ENCODE measurements at places on chromosomes 11 and 22.

- no peak for DNase-seq
Measured at GRCh38 chr11:43930868-43931716, 11.3 kb upstream of the C11orf96 start.

DNA sequence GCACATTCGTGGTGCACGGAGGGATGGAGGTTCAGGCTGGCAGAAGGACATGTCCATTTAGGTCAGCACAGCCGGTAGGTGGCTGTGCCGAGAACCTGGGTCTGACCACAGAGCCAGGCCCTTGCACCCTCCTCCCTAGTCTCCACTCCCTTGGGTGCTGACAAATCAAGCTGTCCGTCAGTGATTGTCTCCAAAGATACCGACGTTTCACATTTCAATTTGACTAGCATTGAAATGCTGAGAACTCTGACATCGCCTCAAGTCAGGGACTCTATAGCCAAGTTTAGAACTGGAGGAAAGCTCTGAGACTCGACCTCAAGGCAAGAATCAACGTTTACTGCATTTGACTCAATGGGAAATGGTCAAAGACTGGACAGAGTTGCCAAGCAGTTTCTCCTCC, 1321.1 kb downstream of the TBC1D22A start:
- no peak for DNase-seq

DNA sequence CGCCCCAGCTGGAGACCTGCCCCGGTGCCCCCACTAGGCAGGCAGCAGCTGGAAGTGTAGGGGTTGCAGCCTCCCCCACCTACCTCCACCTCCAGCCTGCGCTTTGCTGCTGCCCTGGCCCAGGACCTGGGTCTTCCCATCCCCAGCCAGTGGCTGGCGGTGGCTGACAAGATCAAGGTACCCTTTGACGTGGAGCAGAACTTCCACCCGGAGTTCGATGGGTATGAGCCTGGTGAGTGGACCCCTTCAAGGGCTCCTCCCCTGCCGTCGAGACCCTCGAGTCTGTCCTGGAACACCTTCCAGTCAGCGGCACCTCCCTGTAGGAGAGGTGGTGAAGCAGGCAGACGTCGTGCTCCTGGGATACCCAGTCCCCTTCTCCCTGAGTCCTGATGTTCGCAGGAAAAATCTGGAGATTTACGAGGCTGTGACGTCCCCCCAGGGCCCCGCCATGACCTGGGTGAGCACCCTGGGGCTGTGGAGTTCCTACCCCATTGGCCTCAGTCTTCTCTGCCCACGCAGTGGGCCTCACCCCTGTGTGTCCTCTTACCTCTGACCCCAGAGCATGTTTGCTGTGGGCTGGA, 4.4 kb downstream of the PGGHG start:
- DNase-seq, result no peak

GRCh38 chr22:33920197-33920540, at the start of gene LARGE1:
LARGE1 (minus strand) TSS chr22:33920476.
- peak; percentile 19 for DNase-seq

- DNase-seq, result peak; percentile 51
Measured at GRCh38 chr11:75996523-75997442, 181.8 kb downstream of the UVRAG start.

DNA sequence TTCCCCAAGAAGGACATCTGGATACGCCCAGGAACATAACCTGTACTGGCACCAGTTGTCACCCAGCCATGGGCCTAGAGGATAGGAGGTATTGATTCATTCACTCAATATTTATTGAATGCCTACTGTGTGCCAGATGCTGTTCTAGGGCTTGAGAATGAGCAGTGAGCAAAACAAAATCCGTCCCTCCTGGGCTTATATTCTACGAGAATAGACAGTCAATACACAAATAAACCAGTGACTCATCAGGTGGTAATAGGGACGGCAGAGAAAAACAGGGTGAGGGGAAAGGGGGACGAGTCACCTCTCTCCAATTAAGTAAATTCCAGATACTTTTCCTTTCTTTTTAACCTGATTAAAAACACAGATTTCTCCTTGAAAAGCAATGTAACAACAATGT, 103.5 kb downstream of the MICAL2 start:
- DNase-seq, result peak; percentile 83

GRCh38 chr11:69604055-69604454, 36.9 kb upstream of the CCND1 start:
- DNase-seq, result peak; percentile 9

- no peak for DNase-seq
Measured at GRCh38 chr11:17528906-17529843, 15.0 kb downstream of the USH1C start.

DNA sequence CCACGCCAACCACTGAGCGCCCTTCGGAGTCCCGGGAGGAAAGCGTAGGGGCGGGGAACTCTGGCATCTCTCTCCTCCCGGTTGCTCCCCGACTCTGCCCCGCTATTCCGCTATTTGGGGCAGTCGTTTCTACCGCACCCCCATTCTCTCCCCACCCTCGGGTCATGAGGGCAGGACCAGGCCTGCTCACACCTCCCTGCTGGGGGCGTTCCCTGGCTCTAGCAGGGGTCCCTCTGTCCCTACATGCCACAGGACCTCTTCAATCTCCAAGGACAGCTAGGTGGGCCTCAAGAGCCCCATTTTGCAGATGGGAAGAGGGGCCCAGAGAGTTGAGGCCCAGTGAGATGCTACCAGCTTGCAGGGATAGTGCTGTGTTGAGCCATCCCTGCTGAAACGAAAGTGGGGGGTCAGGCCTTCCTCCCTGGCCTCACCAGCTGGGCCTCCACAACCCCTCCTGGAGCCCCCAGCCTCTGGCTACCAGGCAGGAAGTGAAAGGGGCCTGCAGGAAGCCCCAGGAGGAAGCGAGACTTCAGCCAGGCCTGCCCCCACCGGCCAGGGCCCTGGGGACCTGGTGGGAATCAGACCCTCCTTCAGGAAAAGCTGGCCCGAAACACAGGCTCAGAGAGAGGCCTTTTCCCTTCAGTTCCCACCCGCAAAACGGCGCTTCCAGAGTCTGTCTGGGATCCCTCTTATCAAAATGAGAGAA, 5.5 kb upstream of the SHISA8 start:
- DNase-seq, result no peak

DNA sequence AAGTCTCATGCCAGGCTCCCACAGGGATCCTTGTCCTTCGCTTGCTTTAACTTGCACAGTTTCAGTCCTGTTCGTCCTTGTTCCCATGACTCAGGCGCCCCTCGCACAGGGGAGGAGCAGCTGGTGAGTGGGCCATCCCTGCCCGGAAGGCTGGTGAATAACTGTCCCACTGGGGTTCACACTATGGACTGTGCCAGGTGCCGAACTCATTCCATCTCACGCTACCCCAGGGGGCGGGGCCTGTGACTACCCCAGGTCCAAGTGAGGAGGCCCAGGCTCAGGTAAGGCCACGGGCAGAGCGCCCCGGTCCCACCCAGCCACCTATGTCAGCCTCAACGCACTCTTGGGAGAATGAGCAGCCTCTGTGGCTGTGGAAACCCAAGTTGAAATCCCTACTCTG, 7.2 kb upstream of the CARD10 start:
- peak; percentile 72 for DNase-seq

DNA sequence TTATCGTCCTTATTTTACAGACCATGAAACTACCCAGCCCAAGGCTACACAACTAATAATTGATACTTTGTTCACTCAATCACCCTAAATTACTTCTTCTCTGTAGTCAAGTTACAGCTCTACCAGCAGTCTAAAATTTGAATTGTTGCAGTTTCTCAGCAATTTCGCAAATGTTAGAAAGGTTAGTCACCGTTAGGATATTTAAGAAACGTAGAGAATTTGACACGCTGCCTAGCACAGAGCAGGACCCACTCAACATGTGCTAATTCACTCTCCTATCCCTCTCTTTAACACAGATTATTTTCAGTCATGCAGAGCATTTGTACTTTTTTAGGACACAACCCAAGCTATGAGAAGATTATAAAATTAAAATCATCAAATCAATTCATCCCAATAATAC, 771.1 kb upstream of the LUZP2 start:
- DNase-seq, result peak; percentile 2

DNA sequence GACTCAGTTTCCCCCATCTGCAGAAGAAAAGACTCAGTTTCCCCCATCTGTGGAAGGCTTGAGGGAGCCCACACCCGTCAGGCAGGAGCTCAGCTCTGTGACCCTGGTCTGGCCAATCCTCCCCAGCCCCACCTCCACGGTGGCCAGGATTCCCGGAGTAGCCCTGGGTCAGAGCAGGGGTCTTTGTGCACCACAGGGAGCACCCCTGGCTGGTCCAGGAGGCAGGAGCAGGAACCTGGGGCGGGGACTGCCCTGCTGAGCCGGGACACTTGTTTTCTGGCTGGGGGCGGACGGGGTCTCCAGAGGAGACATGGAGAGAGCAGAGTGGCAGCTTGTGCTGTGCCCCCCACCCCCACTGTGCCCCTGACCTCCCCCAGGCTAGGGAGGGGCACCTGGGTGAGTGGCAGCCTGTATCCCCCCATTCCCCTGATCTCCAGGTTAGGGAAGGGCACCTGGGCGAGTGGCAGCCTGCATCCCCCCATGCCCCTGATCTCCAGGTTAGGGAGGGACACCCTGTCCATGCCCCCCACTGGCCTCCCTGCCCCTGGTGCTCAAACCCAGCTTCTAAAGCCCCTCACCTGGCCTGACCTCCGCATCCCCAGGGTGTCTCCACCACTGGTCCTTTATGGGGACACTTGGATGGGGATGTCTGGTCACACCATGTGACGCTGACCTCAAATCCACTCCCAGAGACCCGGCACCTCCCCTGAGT, 18.8 kb downstream of the IL17REL start:
- DNase-seq, result no peak

DNA sequence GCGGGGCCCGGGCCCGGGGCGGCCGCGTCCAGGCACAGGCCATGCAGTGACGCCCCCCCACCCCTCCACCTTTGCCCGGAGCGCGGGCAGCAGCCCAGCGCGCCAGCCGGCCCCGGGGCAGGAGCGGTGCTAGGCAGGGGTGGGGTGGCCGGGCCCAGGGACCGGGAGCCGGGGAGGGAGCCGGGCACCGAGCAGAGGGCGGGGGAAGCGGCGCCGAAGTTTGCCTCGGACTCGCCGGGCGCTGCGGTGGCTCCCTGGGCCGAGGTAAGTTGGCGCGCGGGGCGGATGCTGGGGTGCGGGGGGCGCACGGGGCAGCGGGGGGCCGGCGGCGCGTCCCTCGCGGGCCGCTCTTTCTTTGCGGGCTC, 332 bp downstream of the TEAD1 start:
- no peak for DNase-seq

Measured in fibroblast of skin of right quadriceps (primary cell).